Sciatic nerve (tissue), 2 donors: ENCODE measurements at places on chromosomes 3 and 15. TPM values are rescaled to one million over a fixed set of nuclear protein-coding genes. Genes with fewer than 3 reads are reported as not detected.

DNA sequence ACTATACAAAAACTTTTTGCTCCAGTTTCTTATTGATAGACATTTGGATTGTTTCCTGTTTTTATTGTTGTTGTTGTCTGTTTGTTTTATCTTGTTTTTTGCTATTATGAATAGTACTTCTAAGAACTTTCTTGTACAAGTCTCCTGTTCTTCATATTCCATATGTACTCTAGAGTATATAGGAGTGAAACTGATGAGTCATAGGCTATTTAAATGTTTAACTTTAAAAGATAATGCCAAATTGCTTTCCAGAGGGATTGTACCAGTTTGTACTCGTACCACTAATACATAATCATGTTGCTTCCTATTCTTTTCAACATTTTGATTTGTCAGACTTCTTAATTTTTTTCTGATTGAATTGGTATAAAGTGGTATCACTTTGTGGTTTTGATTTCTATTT, 19.6 kb downstream of the LRRC49 start:
- DNase-seq = no peak

GRCh38 chr3:133503409-133503808, 70.1 kb upstream of the CDV3 start:
- no peak for DNase-seq

DNA sequence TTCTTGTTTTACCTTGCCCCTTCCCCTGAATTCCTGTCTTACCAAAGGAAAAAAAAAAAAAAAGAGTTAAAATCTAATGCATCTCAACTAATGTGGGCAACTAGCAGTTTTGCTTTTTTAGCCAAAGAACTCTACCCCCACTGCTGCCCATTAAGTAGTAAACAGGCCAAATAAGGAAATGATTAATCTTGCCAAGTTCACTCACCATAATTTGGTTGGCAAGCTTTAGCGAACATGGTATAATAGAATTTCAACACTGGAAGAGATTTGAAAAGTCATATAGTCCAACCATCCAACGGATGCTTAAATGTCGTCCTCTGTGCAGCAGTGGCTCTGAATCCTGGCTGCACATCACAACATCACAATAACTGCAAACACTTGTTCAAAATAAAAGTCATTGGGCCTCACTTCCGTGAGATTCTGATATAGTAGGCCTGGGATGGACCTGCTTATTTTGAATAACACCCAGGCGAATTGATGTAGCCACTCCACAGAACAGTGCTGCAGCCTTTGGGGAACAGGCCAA, 142.0 kb upstream of the UBE2E1 start:
- DNase-seq = no peak

DNA sequence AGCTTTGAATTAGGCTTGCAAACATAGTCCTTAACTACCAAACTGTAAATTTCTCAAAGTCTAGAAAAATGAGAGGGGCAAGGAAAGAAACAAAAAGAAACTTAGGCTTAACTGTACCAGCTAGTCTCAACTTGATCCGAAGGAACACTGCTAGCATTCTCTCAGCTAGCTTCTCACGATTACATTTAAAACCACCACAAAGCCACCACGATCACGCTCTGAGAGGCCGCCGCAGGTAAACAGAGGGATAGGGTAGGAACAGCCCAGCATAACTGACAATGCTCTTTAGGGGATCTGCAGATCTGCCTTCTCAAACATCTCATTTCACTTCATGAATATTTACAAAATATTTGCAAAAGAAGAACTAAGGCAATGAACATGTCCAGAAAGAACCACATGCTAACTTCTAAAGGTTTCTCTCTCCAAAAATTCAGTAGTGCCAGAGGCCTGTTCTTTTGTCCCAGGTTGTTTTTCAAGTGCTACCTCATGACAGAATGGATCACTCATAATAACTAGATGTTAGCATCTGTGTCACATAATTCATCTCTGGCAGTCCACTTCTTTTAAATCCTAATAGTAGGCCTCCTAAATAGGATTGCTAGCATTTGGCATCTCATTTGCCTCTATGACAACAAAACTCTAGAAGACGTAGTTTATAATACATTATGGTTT, 18.9 kb downstream of the VGLL4 start:
- no peak for DNase-seq

The NR1D2 gene
- 71.5 TPM for total RNA-seq

The SLC28A1 gene
- total RNA-seq = 0.45 TPM
